ENCODE measurements at places on chromosomes 4 and X. TPM values are rescaled to one million over a fixed set of nuclear protein-coding genes. Genes with fewer than 3 reads are reported as not detected.

GPR173 gene
- total RNA-seq = 0.14 TPM

TCP11X2 gene
- not detected for total RNA-seq

F9 gene
- total RNA-seq = not detected

TRMT10A gene
- total RNA-seq = 9.8 TPM

CSAG3 gene
- total RNA-seq = 0.23 TPM

RGN gene
- not detected for total RNA-seq

NRK gene
- total RNA-seq = not detected

ALAS2 gene
- not detected for total RNA-seq

CT45A10 gene
- not detected for total RNA-seq

SYP gene
- 7.2 TPM for total RNA-seq

EDA gene
- total RNA-seq = 1.1 TPM

NPNT gene
- total RNA-seq = not detected

DNA sequence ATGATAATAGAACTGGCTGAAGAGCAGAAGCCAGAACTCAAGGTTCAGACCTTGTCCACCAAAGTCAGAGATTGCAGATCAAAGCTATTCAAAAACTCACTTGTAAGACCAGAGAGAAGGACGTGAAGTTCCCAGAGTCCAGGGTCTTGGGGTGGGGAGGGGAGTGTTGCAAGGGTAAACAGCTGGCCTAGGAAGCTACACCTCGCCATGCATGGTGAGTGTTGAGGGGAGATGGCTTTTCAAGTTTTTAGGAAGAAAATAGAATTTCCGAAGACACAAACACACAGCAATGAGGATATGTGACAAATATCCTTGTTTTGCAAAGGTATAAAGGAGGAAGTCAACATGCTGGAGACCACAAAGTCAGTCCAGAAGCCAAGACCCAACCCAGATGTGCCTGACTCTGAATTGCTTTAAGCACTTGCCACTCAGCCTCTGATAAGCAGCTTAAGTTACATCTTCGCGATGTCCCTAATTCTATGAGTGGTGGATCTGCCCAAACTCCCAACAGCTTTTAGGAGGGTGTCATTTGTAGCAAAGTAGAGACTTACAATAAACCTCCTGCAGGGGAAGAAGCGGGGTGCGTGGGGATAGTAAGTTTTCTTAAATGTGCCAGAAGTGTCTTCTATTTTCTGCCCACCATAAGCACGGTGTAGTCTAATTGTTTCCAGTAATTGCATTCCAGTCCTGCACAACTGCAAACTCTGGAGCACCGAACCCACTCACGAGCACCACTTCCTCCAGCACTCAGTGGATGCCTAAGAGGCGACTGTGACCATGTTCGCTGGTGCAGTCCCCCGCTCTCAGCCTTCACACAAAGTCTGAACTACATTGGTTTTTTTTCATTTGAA, 26.5 kb downstream of the HAND2 start:
- no peak for DNase-seq

- no peak for DNase-seq
Measured at GRCh38 chr4:153024466-153024865, 88.3 kb downstream of the FHDC1 start.

DNA sequence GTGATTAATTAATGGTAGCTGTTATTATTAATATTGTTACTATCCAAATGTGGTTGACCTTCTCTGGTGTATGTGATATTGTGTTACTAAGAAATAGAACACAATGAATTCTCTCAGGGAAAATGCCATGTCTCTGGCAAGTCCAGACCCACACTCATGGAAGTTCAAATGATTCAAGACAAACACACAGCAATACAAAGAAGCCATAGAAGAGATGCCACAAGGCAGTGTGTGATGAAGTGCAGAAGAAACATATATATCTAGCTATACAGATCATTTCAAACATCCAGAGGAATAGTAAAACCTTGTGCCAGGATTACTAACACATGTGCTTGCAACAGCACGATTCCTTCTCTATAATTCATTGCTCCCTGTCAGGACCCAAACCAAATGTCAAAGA, 93.1 kb upstream of the SOD3 start:
- DNase-seq = no peak

DNA sequence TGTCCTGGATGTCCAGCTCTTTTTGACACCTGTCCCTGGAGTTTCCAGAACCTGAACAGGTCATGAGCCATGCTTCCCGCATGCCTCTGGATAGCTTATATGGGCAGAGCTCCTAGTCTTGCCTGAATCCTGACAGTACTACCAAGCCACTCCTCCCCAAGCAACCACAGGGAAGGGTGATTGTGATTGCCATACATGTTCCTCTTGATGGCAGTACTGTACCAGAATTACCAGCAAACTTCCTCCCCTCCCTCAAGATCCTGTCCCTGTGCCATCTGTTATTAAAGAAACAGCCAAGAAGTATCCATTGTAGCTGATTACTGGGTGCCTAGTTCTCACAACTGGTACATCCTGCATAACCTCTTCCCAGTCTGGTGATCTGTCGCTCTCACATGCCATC, 264.3 kb upstream of the AGTR2 start:
- no peak for DNase-seq

- no peak for DNase-seq
Measured at GRCh38 chrX:149259241-149259640, 245.9 kb downstream of the IDS start.

- DNase-seq = no peak
Measured at GRCh38 chrX:133375615-133376340, 39.5 kb downstream of the GPC4 start.

- DNase-seq = peak; percentile 22
Measured at GRCh38 chr4:10730019-10730418, 45.5 kb upstream of the CLNK start.

- no peak for DNase-seq
Measured at GRCh38 chrX:45711231-45711630, 510.6 kb upstream of the DIPK2B start.

GRCh38 chrX:110167952-110168451, 149.9 kb downstream of the AMMECR1 start:
- DNase-seq = peak; percentile 69

GRCh38 chr4:31784558-31784957, 1064.4 kb downstream of the PCDH7 start:
- DNase-seq = no peak

DNA sequence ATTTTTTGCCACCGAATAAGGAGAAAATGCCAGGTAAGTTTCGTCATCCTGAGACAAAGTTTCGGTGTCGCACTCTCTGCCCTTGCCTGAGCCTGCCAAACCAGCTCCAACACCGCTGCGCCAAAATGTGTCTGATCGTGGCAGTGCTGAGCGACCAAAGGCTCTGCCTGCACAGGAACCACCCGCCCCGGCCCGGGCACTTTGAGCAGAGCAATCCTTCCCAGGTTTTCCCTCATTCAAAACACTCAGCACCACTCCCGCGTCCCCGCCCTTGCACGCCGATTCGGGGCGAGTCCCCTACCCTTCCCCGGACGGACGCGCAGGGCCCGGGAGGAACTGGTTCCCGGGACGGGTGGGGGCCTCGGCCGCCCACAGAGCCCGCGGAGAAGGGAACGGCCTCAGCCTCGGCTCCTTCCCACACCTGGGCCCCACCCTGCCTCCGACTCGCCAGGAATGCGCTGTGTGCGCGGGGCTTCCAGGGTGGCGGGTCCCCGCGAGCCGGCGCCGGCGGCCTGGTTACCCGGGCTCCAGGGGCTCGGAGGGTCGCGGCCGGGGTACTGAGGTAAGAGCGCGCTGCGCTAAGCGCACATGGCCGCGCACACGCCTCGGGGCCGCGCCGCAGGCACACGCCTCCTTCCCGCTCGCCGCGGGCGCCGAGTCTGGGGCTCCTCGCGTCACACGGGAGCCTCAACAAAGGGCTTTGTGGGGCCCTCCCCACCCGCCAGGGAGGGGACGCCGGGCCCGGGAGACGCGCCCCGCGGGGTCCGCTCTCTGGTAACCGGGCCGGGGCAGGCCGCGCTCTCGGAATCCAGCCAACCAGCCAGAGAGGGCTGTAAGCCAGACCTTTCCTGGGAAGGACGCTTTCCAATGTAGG, at the start of gene C4orf36:
C4orf36 (minus strand) TSS at position 661 of the 874 bp plus-strand sequence. CDS start 902 bp downstream, outside the sequence.
- peak; percentile 67 for DNase-seq

- no peak for DNase-seq
Measured at GRCh38 chr4:88706574-88706973, 8.9 kb upstream of the NAP1L5 start.

- DNase-seq = no peak
Measured at GRCh38 chrX:8668813-8669212, 63.1 kb downstream of the ANOS1 start.

DNA sequence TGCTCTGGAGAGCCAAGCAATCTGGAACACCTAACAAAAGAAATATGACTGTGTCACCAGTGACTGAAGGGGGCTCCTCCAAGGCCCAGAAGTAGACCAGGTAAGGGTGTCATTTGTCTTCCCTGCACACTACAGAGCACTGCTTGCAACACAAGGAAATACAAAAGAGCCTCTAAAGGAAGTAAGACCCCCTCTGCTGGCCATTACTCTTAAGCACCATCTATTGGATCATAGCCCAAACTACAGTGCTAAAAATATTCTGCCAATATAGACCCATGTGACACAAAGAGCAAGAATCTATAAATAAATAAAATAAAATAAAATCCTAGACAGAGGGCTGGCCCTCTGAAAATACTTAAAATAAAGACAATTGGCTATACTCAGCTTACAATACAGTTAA, 528.7 kb downstream of the TMA16 start:
- no peak for DNase-seq

DNA sequence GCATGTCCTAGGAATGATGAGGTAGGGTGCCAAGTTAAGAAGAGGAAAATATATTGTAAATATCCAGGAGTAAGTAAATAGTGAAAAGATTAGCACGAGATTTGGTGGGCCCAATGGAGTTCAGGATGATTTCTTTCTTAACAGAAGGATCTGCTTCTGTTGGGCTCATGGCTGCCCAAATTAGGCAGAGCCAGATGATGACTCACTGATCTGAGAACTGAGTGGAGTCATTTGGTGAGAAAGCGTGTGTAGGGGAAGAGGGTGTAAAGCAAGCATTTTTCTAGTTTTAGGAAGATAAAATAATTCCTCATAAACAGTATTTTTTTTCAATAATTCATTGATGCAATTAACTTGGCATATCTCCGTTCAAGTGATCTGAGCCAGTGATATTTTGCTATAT, 1.6 kb downstream of the TBX22 start:
- no peak for DNase-seq

- no peak for DNase-seq
Measured at GRCh38 chrX:25807022-25807421, 331.1 kb upstream of the MAGEB18 start.

DNA sequence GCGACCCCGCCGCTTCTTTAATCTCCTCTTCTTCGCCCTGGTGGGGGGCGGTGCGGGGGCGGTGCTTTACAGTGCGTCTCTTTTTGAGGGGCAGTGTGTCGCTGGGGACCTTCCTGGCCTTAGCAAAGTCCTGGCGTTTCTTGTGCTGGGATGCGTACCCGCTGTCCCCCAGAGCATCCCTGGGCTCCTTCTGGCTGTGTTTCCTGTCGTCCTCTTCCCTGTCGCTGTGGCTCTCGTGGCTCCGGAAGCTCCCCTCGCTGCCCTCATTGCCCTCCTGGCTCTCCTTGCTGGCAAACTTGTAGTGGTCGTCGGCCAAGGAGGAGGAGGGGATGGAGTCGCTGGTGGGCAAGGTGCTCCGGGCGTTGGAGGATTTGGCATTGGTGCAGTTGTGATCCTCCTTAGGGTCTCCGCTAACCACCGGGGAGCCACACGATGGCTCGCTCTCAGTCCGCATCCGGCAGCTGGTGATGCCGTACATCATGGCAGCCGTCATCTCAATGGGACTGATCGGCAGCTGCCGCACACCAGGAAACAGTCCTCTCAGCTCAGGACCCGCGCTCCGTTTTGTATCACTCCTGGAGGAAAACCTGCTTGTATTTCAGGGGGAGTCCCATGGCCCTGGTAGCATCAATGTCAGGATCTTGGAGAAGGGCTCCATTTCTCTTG, 30.4 kb upstream of the TMSB15A start:
- DNase-seq = peak; percentile 32

- peak; percentile 47 for DNase-seq
Measured at GRCh38 chr4:98474408-98474844, 184.0 kb downstream of the TSPAN5 start.

DNA sequence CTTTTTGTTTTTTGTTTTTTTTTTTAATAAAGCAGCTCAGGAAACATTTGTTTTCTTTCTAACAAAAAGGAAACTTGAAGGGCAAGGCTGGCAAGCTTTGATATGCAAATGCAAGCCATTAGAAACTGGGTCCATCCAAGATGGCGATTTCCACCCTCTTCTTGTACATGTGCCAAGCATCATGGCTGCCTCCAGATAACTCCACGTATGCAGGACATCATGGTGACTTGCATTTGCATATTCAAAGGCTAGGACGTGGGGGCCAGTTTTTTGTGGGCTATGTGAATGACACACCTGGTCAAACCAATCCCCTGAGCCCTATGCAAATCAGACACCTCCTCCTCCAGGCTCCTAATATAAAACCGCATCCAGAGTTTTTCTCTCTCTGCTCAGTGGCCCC, 692.6 kb downstream of the FAM133A start:
- DNase-seq = no peak

- DNase-seq = no peak
Measured at GRCh38 chrX:106510713-106511403, 100.9 kb upstream of the RADX start.

DNA sequence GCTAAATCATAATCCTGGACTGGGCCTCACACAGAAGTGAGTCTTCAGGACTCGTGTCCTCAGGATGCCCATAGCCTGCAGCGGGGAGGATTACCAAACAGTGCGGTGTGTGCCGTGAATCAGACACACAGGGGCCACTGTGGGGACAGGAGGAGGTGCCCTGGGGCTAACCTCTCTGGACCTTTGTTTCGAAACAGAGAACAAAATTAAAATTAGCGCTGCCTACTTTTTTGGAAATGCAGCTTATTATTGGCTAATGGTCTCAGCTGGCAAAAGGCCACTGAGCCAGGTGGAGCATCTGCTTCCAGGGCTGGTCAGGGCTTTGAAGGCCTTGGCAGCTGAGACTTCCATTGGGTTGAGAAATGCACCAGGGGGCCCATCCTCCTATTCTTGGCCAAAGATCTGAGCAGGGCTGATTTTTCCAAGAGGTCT, 236.2 kb downstream of the EVC2 start:
- DNase-seq = no peak

- peak; percentile 75 for DNase-seq
Measured at GRCh38 chr4:48780865-48781214, 761 bp upstream of the FRYL start.

DNA sequence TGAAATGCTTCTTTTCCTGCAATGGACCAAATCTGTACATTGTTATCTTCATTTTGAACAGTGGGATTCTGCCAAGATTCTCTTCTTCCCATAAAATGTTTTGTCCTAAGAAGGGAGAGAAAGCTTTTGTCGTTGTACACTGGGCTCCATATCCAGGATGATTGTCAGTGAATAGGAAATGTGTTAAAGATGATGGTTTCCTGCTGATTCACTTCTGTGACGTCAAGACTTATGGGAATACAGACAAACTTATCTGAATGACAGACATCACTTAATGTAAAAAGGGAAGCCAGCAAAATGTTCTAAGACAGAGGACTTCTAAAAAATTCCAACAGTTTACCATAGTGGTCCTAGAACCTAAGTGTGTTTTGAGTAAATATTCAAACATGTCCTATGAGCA, 53.7 kb upstream of the HPF1 start:
- DNase-seq = no peak

- DNase-seq = peak; percentile 17
Measured at GRCh38 chr4:13543839-13544605, at the start of gene NKX3-2. Gene NKX3-2 (minus strand): TSS chr4:13544508. CDS start chr4:13544414, 94 bp downstream.

Data from activated CD4-positive, alpha-beta T cell treated with anti-CD3 and anti-CD28 coated beads for 36 hours (primary cell).